HuH-7.5 (cell line): ENCODE measurements at places on chromosomes 5 and 9.

GRCh38 chr9:37801287-37801850, 772 bp downstream of the DCAF10 start:
- peak; percentile 31 for DNase-seq

DNA sequence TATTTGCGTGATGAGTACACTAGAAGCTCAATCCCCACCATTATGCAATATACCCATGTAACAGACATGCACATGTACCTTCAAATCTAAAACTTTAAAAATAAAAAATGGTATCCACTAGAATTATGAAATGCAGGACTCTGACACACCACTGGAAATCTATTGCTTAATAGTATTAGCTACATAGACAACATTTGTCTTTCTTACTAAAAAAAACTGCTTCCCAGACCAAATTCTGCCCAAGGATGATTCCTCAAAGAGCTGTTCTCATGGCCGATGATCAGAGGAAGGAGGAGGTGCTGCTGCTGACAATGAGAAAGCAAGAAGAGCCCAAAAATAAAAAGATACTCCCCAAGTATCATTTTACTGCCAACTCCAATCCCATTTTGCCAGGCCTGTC, 67.2 kb downstream of the TTC39B start:
- DNase-seq: no peak

DNA sequence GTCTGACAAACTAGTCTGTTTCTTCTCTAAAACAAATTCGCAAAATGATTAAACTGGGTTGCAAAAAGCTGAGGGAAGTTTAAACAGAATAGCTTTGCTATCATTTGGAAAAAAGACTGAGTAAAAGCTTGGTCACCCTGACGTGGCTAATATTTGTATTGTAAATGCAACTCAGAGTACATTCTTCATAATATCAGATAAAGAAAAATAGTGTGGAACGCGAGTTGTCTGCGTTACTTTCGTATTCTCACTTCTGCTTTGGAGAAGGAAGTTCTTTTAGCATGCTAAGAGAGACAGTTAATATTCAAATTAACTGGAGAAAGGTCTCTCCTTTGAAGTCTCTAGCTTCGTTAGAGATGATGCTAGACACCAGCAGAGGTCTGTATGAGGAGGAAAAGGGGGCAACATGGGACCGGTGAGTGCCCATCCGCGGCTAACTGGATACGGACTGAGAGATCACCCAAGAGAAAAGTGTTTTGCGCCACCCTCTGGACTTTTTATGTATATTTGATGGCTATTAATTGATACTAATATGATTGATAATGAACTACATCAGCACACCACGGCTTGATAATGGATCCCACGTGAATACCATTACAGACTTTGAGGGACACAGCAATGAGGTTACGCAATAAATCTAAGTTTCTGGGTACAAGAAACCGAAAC, 2.9 kb upstream of the CNTRL start:
- no peak for DNase-seq

GRCh38 chr9:115002371-115003120, 72.2 kb upstream of the TNFSF8 start:
- no peak for DNase-seq

DNA sequence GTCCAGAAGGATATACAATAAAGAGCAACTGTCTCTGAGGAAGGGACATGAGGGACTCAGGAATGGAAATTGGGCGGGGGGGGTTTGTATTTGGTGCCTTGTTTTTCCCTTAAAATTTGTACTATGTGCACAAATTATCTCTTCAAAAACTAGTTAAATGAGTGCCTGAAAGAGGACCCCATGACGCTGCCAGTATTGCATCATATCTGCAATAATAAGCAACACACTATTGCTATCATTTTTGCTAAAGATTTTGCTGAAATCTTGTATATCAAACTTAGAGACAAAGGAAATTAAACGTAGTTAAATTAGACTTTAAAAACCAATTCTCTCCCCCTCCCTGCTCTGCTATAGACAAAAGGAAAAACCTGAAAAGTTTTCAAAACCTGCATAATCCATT, 89.7 kb upstream of the SLC30A5 start:
- DNase-seq: no peak

DNA sequence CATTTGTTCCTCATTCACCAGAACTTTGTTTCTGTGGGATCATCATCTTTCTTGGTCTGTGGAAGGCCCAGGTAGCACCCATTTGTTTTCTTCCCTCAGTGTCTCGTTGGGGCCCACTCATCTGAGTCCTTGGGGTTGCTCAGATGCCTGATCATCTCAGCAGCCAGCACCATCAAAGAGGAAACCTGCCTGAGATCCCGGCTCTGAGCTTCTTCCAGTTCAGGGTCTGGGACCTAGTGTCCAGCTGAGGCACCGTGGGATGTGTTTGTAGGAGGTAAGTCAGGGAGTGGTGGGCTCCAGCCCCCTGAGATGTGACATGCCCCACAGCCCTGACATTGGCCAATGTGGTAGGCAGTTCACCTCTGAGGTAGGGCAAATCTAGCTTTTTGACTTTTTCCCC, 9.4 kb upstream of the CD180 start:
- no peak for DNase-seq

- no peak for DNase-seq
Observed at GRCh38 chr5:13816126-13816525, 128.4 kb downstream of the DNAH5 start.

DNA sequence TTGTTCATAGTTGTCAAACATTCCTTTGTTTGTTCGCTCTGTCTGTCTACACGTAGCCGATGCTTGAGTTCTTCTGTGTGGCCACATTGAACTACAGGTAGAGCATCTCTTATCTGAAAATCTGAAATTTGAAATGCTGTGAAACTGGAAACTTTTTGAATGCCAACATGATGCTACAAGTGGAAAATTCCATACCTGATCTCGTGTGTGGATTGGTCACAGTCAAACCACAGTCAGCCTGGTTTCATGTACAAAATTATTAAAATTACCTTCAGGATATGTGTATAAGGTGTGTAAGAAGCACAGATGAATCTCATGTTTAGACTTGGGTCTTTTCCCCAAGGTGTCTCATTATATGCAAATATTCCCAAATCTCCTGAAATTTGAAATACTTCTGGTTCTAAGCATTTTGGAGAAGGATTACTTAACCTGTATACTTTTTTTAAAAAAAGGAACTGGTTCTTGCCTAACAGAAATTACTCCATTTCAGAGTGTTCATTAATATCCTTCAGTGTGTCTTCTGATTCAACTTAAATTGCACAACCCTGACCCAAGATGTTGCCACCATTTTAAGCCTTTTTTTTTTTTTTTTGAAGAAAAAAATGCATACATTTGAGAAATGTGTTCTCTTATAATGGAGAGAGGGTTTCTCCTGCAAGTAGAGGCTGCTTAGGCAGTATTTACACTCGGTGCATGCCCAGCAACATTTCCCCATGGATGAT, 254.3 kb downstream of the MAST4 start:
- DNase-seq: no peak

GRCh38 chr9:83071626-83072025, 8.7 kb upstream of the RASEF start:
- no peak for DNase-seq
